ENCODE measurements at places on chromosomes 16 and 17. TPM values are rescaled to one million over a fixed set of nuclear protein-coding genes. Genes with fewer than 3 reads are reported as not detected.

HP gene
- total RNA-seq: not detected

- DNase-seq: no peak
Measured at GRCh38 chr17:16943541-16944333, 28.2 kb downstream of the TNFRSF13B start.

E4F1 gene
- total RNA-seq: 29.9 TPM

DNA sequence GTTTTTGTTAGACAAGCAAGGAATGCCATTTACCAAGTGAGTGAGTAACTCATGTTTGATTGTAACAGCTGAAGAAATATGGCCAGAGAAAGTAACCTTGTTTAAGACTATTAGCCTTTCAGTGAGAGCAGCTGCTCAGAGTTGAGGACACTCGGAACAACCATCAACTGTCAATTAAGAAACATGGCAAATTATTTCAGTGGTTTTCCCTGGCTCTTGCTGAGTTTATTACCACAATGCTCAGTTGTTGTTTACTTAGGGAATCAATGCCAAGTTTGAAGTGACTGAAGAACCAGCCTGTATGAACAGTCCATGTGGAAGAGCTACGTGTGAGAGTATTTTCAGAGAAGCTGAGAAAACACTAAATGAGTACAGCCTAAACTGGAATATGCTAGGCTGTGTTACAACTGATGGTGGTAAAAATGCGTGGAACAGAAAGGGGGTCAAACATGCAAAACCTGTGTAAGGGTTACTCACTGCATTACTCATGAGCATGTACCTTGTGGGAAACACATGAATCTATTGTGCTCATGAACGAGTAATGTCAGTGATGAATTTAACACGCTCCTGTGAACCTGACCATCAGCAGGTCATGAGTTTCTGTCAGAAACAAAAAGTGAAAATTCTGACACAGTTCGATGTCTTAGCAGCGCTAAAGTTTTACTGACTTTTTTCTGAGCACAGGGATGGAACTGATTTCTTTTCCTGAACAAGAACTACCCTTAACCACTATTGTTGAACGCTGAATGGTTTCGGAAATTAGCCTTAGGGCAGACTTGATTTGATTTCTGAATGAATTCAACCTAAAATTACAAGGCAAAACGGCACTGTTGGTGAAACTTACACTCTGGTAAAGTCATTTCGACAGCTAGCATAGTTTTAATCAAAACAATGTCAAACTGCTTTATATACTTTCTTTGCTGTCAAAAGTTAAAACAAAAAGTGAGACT lies 33.5 kb downstream of the GNA13 start:
- no peak for DNase-seq

TM4SF5 gene
- not detected for total RNA-seq

ATP1B2 gene
- total RNA-seq: not detected

- DNase-seq: no peak
Measured at GRCh38 chr16:22770866-22771265, 43.1 kb upstream of the HS3ST2 start.

- no peak for DNase-seq
Measured at GRCh38 chr17:8781776-8782175, 17.4 kb downstream of the MFSD6L start.

DNA sequence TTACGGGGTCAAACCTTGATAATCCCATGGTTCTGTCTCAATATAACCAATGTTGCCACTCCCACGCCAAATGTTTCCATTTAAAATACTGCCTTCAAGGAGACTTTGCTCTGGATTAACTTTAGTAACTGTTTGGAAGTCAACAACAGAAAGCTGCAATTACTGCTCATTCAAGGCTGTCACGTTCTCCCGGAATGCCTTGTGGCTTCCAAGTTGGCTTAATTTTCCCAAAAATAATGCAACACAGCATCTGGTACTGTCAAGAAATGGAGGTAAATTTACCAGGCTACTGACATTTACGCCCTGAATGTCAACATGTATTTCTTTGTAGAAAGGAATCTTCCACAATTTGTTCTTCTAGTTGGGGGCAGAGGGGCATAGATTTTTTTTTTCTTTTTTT lies 38.2 kb downstream of the GPRC5B start:
- no peak for DNase-seq

TEX14 gene
- 0.16 TPM for total RNA-seq

DNA sequence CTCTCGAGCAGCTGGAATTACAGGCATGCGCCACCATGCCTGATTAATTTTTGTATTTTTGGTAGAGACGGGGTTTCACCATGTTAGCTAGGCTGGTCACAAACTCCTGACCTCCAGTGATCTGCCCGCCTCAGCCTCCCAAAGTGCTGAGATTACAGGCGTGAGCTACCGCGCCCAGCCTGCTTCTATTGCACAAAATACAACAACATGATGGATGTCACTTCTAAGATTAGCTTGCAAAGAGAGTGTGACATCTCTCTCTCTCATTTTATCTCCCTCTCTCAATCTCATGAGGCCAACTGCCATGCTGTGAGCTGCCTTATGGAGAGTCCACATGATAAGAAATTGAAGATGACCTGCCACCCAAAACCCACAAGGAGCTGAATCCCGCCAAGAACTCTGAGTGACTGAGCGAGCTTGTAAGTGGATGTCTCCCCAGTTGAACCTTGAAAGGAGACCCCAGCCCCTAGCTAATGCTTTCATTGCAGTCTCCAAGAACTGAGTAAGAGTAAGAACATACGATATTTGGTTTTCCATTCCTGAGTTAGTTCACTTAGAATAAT lies 458.5 kb downstream of the RBFOX1 start:
- DNase-seq: no peak

GRCh38 chr17:37182786-37183465 lies 192.9 kb upstream of the C17orf78 start:
- no peak for DNase-seq

DNA sequence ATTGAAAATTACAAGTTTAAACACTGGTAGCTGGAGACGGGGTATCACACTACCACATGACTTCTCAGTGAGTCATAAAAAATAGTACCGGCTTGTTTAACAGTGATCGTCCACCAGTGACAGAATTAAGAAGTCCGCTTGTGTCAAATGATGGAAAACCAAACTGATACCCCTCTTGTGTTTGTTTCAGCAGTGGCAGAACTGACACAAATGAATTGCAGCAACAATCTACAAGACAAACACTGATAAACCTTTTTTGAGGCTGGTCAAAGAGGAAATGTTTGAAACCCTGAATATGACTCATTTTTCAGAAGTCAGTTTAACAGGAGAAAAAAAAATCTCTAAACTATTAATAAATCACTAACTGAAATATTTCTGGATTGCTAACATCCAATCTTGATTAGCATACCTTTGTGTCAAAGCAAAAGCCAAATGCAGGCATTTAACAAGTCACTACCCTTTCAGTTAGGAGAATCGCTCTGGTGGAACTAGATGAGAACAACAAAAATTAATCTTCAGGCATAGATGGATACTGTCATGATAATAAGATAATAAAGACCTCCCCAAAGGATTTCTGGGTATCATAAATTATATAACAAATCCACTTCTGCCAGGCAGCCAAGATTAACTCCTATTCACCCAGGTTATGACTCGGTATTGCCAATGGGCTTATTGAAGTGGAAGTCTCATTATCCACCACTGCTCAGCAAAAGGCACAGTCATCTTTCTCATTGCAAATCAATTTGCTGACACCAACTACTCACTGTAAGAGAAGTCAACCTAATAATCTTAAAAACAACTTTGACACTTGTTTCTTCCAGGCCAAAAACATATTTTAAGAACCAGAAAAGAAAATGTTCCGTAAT lies 20.8 kb downstream of the DCUN1D3 start:
- DNase-seq: no peak

DNA sequence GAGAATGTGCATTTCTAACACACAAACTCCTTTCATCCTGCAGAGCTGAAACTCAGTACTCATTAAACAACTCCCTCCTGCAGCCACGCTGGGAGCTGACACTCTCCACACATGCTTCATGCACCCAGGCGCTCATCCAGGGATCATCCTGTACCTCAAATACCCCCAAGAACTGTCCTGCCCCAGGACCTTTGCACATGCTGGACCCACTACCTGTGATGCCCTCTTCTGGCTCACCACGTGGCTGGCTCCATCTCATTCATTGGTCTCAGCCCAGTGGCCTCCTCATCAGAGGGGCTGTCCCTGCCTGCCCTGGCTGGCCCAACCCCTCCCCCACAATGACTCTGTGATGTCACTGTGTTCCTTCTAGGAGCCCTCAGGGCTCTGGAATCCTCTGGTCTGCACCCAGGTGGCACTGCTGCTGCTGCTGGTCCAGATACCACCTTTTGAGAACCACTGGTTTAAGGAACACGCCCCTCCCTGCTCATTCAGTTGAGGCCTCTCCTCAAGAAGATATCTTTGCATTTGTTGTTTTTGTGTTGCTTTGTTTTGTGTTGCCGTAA lies 160.9 kb upstream of the FOXF1 start:
- DNase-seq: no peak

CTRB2 gene
- total RNA-seq: not detected

DNA sequence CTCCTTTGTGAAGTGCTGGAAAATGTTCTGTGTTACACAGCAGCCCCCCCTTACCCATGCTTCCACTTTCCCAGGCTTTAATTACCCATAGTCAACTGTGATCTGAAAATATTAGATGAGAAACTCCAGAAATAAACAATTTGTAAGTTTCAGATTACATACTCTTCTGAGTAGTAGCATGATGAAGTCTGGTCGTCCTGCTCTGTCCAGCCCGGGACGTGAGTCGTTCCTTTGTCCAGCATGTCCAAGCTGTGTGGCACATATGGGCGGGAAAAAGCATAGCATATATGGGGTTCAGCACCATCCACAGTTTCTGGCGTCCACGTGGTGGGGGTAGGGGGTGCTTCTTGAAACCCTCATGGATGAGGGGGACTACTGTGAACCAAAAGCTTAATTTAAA lies 83.5 kb downstream of the BANP start:
- no peak for DNase-seq

GRCh38 chr16:84535408-84535807 lies 30.9 kb upstream of the MEAK7 start:
- no peak for DNase-seq

GRCh38 chr16:268141-269053 lies 7.3 kb downstream of the RGS11 start:
- no peak for DNase-seq

DNA sequence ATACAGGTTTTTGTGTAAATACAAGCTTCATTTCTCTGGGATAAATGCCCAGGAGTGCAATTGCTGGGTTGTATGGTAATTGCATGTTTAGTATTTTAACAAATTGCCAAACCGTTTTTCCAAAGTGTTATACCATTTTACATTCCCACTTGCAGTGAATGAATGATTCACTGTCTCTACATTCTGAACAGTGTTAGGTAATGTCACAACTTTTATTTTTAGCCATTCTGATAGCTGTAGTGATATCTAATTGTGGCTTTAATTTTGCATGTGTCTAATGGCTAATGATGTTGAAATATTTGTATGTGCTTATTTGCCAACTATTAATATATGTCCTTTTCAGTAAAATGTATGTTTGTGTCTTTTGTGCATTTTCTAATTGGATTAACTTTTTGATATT lies 156.9 kb upstream of the CES5A start:
- no peak for DNase-seq

- DNase-seq: no peak
Measured at GRCh38 chr16:85562093-85562786, 50.9 kb upstream of the GSE1 start.

GRCh38 chr17:43717913-43718312 lies 40.7 kb downstream of the SOST start:
- no peak for DNase-seq

GRCh38 chr16:81821436-81822128 lies 42.5 kb downstream of the PLCG2 start:
- peak; percentile 52 for DNase-seq

- DNase-seq: no peak
Measured at GRCh38 chr16:89363621-89364393, 126.6 kb downstream of the ANKRD11 start.

DNA sequence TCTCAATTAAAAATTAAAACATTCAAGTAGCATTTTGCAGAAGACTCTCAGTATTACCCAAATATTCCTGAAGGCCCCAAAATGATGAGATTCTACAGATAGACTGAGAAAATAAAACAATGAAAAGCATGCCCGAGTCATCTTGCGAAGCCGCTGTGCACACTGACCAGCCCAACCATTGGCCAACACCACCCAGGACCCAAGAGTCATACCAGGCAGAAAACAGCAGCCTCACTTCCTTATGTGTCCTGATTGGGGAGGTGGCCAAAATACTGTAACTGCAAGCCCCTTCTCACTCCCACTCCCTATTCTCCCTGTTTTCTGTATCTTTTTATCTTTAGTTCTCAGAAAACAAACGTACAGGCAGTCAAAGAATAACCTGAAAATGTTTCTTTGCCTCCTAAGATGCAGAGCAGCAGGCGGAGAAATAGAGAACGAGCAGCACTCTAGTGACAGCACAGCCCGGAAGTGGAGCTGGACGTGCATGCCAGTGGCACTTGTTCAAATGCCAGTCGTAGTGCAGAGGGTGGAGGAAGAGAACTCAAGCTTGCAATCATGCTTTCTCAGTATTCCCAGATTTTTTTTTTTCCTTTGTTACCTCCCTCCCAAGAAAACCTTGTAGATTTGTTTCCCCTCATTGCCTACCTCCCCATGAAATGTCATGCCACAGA lies 182.3 kb upstream of the SOX9 start:
- DNase-seq: no peak

- peak; percentile 4 for DNase-seq
Measured at GRCh38 chr16:66489818-66490217, 60.1 kb downstream of the TK2 start.

GRCh38 chr16:73170612-73171038 lies 122.7 kb upstream of the ZFHX3 start:
- DNase-seq: no peak

- DNase-seq: no peak
Measured at GRCh38 chr16:84893849-84894599, 74.2 kb downstream of the CRISPLD2 start.

TBC1D3K gene
- total RNA-seq: not detected

GRCh38 chr17:44673893-44674292 lies 15.7 kb downstream of the CCDC43 start:
- DNase-seq: no peak

GIT1 gene
- 41.7 TPM for total RNA-seq

GRCh38 chr16:77939968-77940367 lies 82.4 kb upstream of the CLEC3A start:
- no peak for DNase-seq

- no peak for DNase-seq
Measured at GRCh38 chr17:2238432-2239169, 65.0 kb downstream of the SMG6 start.

ZG16 gene
- not detected for total RNA-seq

NOG gene
- total RNA-seq: not detected
